GM12878 (cell line): ENCODE measurements at places on chromosomes 13 and 19. TPM values are rescaled to one million over a fixed set of nuclear protein-coding genes. Genes with fewer than 3 reads are reported as not detected.
A peak's percentile ranks its signal among the peaks of the same experiment; 100 is the strongest.

- DNase-seq: no peak
These were observed 32.2 kb downstream of the DEDD2 start for GRCh38 chr19:42185277-42185676.

DNA sequence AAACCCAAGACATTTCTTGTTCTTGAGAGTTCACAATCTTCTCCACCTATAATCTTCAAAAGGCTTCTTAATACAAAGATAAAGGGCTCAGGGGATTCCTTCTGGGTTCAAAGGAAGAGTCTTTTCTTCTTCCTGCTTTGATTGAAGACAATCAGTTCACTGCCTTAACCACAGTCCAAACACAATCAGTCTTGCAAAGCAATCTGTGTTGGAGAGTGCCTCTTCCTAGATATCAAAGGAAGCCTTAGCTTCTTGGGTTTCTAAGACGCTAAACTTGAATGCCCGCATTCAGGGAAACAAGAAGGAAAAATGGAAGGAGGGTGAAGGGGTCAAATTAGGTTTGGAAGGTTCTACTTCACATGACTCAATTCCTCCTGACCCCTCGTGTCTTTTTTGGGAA lies 27.2 kb downstream of the RANBP3 start:
- DNase-seq: no peak

DNA sequence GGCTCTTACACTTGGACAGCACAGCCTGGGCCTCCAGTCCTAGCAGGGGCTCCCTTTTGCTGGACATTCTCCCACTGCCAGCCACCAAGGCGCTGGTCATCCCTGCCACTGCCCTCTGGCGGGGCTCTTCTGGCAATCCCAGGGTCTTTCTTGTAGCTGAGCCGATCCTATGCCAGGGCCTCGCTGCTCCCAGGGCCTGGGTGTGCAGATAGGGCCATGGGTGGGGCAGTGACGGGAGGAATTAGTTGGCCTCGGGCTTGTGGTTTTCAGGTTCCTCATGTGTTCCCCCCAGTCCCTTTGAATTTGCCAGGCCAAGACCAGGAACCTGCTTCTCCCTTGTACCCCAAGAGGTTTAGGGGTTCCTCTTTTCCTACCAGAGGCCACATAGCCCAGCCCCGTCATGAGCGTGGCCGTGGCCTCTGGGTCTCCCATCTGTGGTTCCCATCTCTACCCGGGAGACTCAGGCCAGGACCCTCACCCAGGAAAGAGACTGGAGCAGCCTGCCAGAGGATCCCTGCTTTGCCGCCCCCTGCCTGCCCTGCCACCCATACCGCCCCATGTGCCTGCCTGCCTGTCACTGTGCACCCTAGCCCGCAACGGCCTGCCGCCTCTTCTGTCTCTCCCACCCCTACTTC lies 26.2 kb downstream of the TMED1 start:
- no peak for DNase-seq

DNA sequence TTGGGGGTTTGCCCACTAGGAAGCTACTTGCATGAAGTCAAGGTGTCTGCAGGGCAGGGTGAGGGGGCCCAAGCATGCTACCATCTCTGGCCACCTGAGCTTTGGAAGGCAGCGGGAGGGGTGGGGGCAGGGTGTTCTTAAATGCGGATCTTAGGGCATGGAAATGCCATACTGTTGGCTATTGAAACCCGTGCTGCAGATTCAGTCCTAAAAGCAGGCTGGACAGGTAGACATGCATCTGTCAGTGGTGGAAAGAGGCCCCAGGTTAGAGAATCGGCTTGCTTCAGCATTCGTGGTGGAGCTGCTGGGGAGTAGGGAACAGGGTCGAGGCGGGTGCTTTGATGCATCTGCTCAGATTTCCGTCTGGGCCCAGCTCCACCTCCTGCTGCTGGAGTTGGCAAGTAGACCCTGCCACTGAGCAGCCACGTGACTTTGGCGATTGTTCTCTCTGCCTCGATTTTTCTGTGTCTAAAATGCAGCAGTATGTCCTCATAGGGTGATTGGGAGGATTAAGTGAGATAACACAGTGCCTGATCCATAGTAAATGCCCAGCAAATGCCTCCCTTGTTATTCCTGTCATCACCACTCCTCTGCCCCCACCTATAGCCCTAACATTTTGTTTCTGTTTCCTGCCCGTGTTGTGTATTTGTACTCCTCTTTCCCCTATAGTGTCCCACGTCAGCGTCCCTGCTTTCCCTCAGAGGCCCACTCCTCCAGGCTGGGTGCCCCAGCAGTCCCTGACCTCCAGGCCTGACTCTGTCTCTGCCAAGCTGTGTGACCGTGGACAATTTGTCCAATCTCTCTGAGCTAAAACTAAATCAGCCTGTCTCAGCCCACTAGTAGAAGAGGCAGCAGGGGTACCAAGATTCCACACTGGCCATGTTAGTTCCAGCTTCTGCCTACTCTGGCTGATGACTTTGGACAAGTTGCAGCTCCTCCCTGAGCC lies 5.8 kb downstream of the PPP1R37 start:
- DNase-seq: no peak

GRCh38 chr13:43377973-43378372 lies 354.6 kb downstream of the DNAJC15 start:
- DNase-seq: no peak

The OR7C1 gene
- not detected in 2 replicates for total RNA-seq

DNA sequence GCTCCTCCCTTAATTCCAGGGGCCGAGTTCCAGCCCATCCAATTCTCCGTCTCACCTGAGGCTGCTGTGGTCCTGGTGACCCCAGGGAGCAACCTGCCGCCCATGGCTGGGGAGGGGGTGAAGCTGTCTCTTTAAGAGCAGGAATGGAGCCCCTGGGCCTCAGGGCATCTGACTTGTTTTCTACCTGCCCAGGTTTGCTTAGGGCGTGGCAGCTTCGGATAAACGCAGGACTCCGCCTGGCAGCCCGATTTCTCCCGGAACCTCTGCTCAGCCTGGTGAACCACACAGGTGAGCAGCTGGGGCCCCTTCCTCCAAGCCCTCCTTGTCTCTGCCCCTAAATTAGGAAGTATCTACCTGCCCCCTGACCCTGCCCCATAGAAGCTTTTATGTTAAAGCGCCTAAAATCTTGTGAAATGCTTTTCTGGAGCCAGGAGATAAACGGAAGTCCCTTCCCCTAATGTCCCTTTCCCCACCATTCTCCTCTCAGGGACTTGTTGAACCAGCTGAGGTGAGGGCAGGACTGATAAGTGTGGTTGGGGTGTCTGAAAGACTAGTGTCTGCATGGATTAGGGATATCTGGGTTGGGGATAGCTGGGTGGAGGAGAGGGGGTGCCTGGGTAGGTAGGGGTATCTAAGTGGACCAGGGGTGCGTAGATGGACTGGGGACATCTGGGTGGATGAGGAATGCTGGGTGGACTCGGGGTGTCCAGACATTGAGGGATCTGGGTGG lies 614 bp downstream of the FXYD3 start:
- no peak for DNase-seq

DNA sequence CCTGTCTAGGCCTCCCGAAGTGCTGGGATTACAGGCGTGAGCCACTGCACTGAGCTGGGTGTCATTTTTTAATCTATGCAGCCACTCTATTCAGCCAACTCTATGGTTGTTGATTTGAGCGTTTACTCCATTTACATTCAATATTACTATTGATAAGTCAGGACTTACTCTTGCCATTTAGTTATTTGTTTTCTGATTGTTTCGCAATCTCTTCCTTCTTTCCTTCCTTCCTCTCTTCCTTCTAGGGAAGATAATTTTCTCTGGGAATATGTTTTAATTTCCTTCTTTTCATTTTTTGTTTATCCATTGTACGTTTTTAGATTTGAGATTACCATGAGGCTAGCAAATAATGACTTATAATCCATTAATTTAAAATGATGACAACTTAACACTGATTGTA lies 2056.0 kb downstream of the OLFM4 start:
- DNase-seq: no peak

GRCh38 chr19:34676697-34677385 lies at the start of gene SCGB2B2:
SCGB2B2 (minus strand) TSS chr19:34677159; CDS start chr19:34594563, 82,596 bp downstream.
- peak; percentile 50 for DNase-seq
